ENCODE measurements at places on chromosomes 6 and 20.

- DNase-seq: no peak
Observed at GRCh38 chr6:95109212-95109611, 468.1 kb upstream of the MANEA start.

GRCh38 chr20:25573288-25574251 lies 11.8 kb downstream of the NINL start:
- DNase-seq: no peak

GRCh38 chr20:37939701-37940560 lies 37.0 kb downstream of the VSTM2L start:
- DNase-seq: no peak

- DNase-seq: no peak
Observed at GRCh38 chr6:98984121-98984520, 36.4 kb upstream of the FBXL4 start.

DNA sequence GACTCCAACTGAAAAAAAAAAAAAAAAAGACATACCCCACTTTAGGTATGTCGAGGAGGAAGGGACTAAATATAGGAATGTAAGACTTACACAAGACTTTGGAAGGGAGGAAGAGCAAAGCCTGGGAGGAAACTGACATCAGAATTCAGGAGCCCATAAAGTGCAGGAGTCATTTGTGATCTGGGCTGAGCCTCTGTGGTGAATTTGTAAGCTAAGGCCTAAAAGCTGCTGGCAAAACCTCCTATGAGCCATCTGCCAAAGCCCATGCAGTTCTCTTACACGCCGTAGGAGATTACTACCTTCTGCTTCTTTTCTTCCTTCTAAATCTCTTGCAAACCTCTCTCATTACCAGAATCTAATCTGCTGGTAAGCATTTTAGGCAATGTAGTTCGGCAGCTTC lies 52.0 kb upstream of the THEMIS start:
- no peak for DNase-seq

DNA sequence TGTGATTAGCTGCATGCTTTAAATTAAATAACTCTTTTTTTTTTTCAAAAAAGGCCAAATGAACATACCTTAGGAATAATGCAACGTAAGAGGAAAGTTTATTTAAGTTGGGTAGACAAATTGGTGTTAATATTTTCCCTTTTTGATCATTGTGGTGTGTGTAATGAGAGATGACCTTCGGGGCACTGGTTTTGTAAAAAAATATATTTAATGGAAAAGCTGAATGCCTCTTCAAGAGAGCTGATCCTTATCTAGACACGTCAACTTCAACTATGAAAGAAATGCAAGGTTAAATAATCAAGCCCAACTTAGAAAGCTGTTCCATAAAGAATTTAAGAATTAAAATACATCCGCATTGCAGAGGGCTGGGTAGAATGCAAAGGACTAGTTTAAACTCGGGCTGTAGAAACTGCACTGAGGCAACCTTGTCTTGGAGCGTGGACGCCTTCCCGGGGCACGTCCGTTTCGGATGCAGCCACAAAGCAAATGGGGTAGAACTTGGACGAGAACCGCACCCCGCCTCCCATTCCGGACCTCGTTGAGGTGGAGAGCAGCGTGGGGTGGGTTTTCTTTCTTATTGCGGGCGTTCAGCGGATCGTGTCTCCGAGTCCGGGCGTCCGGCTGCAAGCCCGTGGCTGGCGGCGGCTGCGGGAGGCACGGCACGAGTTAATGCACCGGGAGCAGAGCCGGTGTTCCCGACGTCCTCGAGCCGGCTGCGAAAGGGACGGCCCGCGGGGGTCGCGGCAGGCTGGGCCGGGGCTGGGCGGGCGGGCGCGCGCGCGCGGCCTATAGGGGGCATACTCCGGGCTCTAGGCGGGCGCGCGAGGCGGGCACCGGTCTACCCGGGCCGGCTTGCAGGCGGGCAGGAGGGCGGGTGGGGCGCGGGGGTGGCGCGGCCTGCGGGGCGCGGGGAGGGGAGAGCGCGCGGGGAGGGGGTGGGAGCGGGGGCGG lies 1.9 kb downstream of the JARID2 start:
- DNase-seq: peak; percentile 46

- DNase-seq: no peak
Observed at GRCh38 chr6:169395080-169395805, 141.6 kb upstream of the THBS2 start.

GRCh38 chr6:15194453-15194852 lies 51.4 kb upstream of the JARID2 start:
- DNase-seq: no peak

DNA sequence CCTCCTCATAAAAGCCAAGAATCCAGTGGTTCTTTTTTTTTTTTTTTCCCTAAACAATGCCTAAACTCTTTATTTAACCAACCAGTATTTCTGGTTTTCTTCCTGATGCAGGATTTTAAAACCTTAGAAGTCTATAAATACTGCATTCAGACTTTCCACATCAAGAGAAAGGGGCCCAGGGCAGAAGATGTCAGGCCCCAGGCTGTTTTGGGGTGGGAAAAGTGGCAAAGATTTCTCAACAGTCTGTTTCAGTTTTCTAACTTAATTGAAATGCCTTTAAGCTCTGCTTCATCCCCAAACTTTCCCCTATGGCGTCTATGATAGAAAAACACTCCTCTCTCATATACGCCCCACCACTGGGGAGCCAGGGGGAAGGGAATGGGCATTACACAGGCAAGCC lies 33.1 kb downstream of the QRSL1 start:
- no peak for DNase-seq

DNA sequence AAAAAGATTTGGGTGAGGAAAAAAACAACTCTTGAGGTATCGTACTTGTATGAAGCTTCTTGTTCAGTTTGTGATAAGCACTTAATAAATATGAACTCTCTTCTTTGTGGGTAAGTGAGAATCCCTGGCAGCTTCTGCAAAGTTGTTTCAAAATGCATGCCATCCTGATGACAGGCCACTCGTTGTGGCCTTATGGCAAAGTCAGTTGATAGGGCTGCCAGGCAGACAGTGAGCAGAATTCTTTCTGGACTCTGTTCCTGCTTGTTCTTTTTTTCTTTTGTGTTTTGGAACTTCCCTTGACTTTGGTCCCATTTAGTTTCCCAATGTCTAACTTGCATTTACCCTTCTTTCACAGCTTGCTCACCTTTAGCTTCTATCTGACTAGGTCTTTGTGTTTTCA lies 983.5 kb upstream of the FLRT3 start:
- no peak for DNase-seq

DNA sequence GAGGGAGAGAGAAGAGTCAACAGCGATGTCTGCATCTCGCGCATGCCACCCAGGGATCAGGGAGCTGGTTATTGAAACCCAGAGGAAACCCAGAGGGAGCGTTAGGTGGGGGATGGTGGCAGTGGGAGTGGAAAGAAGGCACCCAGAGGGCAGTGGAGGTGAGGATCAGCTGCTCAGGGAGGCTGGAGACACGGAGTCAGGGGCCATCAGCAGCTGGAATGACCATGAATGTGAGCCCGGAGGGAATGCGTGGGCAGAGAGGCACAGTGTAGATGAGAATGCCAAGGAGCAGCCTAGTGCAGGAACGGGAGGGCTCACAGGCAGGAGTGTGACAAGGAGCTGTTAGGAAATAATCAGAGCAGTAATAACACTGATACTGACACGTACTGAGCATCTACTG lies 36.2 kb downstream of the RSPO4 start:
- no peak for DNase-seq

- DNase-seq: no peak
Observed at GRCh38 chr20:50278684-50279531, 88.3 kb downstream of the CEBPB start.

- peak; percentile 62 for DNase-seq
Observed at GRCh38 chr20:35226884-35227681, 593 bp downstream of the MMP24 start.

DNA sequence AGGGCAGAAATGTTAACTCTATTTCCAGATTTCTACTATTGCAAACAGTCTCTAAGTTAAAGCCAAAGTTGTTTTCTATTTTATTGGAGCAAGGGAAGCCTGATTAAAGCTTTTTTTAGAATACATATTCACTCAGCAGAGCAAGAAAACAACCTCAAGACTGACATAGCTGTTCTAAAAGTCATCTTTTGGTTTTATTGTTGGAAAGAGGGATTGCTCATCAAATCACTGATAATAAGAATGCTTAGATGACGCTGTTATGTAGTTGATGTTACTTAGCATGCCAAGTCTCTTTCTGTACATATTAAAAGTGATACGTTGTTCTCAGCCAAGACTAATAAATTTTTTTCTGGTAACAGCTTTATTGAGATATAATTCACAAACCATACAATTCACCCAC lies 172.6 kb upstream of the LAMA2 start:
- no peak for DNase-seq

DNA sequence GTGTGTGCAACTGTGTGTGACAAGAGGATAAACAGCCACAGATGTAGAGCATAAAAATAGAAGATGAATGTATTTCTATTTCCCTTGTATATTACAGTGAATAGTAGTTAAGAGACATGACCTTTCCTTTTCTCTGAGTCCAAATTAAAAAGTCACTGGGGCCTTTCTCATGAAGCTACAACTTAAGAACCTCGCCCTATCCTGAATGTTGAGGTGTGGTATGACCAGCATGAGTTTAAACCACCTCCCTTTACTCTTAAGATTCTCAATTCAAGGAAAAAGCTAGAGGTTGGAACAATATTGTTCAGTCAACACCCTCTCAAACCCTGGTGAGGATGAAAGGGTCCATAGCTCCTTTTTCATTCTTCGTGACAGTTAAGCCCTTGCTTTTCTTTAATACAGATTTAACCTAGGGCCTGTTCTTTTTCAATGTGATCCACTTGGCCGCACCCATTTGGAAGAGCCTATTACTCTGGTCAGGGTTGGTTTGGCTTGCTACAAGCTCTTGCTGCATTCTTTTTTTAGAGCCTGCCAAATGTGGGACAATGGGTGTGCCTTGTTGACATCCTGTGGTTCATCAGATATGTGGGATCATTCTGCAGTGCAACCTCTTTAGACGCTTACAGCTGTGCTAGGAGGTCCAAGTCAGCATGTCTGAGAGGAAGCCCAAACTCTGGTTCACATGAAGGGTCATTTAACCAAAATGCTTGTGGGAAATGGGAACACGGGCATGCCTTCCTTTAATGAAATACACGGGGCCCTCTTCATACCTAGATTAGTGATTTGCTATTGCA lies 290.0 kb downstream of the HAO1 start:
- no peak for DNase-seq

- no peak for DNase-seq
Observed at GRCh38 chr6:73728548-73729205, 32.7 kb downstream of the CD109 start.

GRCh38 chr20:20063941-20064702 lies 11.8 kb downstream of the CFAP61 start:
- no peak for DNase-seq

DNA sequence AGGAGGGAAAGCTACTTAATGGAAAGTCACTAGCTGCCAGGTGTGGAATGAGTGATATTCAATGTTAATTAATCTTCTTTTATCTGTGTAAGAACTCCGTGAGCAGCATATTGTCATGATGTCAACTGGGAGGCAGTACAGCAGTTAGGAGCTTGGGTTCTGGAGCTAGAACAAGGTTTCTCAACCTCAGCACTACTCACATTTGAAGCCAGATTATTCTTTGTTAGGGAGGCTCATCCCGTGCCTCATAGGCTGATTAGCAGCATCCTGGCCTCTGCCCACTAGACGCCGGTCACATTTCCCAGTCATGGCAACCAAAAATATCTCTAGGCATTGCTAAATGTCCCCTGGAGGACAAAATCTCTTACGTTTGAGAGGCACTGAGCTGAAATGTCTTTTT lies 41.2 kb downstream of the BCAS1 start:
- no peak for DNase-seq

- DNase-seq: no peak
Observed at GRCh38 chr6:33761922-33762629, 15.4 kb upstream of the IP6K3 start.

GRCh38 chr6:136950436-136951126 lies 28.5 kb downstream of the SLC35D3 start:
- DNase-seq: no peak

- no peak for DNase-seq
Observed at GRCh38 chr20:3307725-3308124, 68.7 kb upstream of the SLC4A11 start.

DNA sequence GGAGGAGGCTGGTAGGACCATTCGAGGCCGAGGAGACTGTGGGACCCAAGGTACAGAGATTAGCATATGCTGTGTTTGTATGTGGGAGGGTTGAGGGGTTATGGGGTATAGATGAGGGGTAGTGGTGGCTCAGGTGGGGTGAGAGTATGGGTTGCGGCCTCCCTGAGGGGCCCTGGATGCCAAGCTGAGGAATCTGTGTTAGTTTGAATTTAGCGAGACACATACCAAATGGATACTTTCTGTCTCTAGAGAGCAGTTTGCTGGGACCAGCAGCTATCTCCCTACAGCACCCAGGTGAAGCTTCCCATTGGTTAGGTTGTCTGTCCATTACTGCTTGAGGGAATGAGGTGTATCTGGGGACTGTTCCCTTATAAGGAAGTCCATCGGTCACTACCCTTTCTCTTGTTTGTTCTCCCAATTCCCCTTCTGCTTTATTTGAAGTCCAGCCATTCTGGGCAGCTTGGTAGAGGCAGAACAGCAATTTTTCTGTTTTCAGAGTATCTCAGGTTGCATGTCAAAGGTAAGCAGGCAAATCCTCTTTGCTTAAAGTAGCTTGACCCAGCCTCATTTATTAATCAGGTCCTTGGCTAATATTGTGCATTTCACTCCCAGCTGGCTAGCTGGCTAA lies 15.2 kb downstream of the CHMP4B start:
- DNase-seq: no peak

DNA sequence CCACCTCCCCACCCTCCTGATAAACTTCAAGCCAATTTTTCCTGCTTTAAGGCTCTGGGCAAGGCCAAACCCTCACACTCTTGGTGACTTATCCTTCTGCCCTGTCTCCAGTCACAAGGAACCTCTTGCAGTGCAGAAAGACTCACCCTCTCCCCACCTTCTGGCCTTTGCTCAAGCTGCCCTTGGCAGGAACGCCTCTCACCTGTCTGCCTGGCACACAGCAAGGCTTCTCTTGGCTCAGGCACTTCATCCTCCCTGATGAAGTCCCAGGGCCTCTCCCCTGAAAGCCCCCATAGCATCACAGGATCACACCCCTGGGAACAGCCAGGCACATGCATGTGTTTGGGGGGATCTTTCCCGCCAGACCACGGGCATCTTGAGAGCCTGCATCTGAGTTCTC lies 68.8 kb upstream of the NNAT start:
- no peak for DNase-seq

- DNase-seq: no peak
Observed at GRCh38 chr6:124203812-124204167, 400.1 kb downstream of the NKAIN2 start.

DNA sequence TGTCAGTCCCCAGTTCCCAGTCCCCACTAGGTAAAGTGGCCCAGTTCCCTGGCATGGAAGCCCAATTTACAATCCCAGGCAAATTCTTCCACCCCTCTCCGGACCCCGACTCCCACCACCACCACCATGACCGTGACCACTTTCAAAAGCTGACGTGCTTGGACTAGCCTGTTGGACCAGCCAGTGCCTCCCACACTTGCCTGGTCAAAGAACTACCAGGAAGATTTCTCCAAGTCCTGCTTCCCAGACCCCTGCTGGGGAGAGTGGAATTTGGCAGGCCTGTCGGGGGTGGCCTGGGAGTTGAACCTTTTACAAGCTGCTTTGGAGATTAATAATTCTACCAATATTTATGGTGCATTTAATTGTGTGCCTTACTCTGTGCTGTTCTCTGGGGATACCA lies 1.4 kb upstream of the PTPRT start:
- no peak for DNase-seq
